ENCODE measurements at places on chromosomes 7 and 10. TPM values are rescaled to one million over a fixed set of nuclear protein-coding genes. Genes with fewer than 3 reads are reported as not detected.

The KDM7A gene
- 26.5 TPM for total RNA-seq

The CCDC136 gene
- 11.7 TPM for total RNA-seq

The C1QL3 gene
- total RNA-seq: 2.6 TPM

- DNase-seq: no peak
Measured at GRCh38 chr10:44011603-44011981, 362.9 kb upstream of the ZNF32 start.

GRCh38 chr7:35285799-35286198, 31.9 kb upstream of the TBX20 start:
- no peak for DNase-seq

GRCh38 chr10:97134110-97134509, 51.6 kb downstream of the SLIT1 start:
- DNase-seq: no peak

DNA sequence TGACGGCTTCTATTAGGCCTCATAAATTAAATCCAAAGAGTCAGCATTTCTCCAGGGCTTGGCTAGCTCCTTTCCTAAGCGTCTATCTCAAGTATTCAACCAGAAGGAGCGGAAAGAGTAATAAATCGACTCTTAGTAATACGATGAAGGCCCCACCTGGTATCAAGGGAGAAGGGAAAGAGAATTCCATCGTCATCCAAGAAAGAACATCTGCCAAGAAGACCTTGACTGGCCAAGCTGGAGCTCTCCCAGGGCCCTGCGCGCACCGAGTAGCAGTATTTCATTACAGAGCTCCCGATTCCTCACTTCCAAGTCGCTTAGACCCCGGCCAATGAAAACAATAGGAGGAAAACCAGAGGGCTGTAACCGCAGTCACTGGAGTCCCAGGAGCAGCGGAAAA, 178.0 kb upstream of the FRMD4A start:
- DNase-seq: no peak

- DNase-seq: no peak
Measured at GRCh38 chr10:12279281-12279680, 70.1 kb upstream of the CAMK1D start.

DNA sequence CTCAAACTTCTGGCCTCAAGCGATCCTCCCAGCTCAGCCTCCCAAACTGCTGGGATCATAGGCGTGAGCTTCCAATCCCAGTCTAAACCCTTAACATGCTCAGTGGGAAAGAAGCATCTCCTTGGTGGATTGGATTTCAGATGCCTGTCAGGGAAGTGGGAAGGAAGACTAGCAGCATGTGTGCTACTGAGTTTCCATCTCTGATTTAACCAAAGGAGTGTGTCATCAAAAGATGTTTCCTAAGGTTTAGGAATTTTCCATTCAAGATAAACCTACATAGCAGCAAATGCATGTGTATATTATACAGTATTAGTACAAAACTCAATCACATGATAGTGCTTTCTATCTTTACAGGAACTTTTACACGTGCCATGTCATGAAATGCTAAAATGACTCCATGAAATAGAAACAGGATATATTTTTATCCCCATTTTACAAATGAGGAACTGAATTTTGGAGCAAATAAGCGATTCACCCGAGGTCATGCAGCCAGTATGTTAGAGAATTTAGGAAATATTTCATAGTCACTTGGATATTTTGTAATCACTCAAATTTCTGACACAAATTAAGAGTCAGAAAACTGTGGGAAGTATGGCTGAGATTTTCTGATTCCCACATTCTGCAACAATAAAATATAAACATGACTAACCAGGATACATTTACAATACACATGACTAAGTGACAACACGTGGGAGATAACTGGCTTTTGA, 11.4 kb upstream of the TMEM26 start:
- no peak for DNase-seq

DNA sequence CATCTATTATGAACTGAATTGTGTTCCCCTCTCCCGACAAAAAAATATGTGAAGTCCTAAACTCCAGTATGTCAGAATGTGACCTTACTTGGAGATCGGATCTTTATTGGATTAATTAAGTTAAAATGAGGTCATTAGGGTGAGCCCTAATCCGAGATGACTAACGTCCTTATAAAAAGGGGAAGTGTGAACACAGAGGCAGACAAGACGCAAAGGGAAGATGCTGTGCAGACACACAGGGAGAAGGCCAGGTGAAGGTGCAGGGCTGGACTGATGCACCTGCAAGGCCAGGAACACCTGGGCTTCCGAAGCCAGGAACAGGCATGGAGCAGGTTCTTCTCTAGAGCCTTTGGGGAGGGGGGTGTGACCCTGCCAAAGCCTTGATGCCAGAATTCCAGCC, 187.8 kb downstream of the PARD3 start:
- DNase-seq: no peak

GRCh38 chr10:48903151-48903550, 36.5 kb downstream of the LRRC18 start:
- no peak for DNase-seq
